ENCODE measurements at places on chromosomes 5 and 9. TPM values are rescaled to one million over a fixed set of nuclear protein-coding genes. Genes with fewer than 3 reads are reported as not detected.

PCDHAC1 gene
- total RNA-seq = not detected

BNC2 gene
- 7.4 TPM for total RNA-seq

SPATA31E1 gene
- not detected for total RNA-seq

TRAF1 gene
- 0.43 TPM for total RNA-seq

CER1 gene
- not detected for total RNA-seq

GRCh38 chr9:21747175-21747574 is 55.3 kb upstream of the MTAP start:
- DNase-seq = peak; percentile 65

DNA sequence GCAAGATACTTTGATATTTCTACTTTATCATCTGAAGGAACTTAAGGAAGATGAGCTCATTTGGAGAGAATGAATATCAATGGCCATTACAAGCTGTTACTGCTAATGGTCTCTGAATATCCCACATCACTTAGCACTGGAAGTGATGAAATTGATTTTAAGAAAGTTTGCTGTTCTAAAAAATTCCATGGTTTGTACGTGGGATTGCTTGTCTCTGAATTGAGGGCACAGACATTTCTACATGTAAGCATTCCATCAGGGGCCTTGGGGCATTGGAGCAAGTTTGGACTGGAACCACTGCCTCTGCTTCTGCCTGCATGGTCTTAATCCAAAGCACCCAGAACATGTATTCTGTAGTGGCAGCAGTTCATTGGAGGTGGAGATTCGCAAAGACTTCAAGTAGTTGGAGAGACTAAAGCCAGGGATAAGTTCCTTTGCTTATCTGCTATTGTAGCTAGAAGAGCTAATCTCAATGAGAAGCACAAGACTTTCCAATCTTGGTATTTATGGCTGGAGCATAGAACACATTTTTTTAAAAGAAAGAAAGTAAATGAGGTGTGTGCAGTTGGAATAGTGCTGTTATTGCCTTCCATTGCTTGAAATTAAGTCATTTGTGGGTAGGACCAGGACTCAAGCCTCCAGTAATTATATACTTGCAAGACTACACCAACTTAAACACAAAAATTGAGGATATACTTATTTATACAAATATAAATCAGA is 424.2 kb downstream of the SPATA31D1 start:
- DNase-seq = no peak

DNA sequence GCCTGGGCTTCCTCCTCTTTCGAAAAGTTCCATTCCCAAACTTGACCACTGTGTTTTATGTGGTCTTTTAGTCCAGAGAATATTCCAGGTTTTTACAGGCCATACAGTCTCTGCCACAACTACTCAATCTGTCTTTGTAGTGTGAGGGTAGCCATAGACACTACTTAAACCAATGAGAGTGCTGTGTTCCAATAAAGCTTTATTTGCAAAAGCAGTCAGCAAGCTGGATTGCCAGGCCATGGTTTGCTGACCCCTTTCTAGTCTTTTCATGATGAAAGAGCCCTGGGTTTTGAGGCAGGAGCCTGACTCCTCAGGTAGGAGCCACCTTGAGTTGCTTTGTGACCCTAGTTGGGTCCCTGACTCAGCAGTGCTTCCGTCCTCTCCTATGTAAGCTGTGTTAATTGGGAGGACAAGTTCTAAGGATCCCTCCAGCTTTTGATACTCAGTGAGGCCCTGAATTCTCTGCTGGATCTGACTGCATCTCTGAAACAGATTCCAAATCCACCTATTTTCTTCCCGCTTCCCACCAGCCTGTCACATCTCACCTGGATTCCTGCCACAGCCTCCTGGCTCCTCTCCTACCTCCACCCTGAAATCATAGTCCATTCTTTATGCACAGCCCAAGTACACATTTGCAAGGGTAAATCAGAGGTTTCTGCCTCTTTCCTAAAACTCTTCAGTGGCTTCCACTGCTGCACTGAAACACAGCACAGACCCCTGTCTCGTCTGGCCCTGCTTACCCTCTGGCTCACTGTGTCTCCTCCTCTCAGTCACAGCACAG is 13.5 kb downstream of the GALNT10 start:
- no peak for DNase-seq

DNA sequence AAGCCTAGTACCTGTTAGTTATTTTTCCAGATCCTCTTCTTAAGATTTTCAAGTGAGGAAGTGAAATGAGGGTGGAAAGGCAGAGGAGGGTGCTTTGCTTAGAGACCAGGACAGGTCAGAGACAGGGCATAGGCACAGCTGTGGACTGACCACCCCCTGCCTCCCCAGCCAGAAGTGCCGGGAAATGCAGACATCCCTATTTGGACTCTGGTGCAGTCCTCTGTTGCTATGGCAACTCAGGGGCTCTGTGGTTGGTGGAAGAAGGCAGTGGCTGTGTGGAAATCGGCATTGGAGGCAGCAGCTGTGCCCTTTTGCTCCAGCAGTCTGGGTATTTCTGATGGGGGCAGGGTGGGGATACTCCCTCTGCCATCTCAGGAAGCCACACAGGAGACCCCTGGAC is 43.3 kb upstream of the NDFIP1 start:
- no peak for DNase-seq

DNA sequence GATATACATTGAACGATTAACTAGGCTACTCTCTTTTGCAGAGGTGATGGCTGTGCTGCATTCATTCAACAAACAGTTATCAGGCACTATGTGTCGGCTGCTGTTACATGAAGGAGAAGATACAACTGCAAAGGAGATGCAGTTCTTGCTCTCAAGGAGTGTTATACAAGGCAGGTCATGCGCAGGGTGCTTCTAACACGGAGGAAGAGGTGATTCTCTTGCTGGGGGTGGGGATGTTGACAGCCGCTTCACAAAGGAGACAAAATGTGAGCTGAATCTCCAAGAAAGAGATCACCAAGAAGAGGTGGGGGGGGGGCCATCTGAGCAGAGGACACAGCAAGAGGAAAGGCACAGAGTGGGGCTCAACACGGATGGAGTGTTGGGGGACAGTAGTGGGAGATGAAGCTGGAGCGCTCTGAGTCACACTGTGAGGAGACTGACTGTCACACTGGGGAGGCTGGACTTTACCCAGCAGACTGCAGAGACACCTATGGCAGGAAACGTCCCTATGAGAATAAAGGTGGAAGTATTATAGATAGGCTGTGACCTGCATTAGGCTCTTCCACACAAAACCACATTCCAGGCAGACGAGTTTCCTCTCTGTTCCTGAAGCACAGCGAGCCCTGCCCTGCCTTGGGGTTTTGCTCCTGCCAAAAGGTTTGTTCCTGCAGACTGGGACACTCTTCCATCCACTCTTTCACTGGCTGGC is 20.9 kb downstream of the NDUFA8 start:
- DNase-seq = peak; percentile 37

- DNase-seq = no peak
Measured at GRCh38 chr5:33235824-33236223, 204.9 kb upstream of the TARS1 start.

DNA sequence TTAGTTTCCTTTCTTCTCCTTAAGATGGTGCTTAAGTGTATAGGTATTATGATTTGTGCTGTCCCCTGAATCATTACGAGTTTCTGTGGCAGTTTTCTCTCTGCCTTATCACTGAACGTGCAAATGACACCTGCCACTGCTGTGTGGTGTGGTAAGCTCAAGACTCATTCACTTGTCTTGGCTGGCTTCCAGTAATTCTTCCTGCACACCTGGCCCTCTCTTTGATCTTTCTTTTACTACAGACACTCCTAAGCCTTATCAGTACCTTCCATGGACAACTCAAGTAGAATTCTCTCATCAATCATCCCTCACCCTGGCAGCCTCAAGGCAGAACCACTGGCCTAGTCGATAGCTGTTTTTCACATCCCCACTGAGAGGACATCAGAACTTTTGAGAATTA is 82.6 kb upstream of the ADAMTS19 start:
- DNase-seq = no peak

All from HT1080 (cell line).